ENCODE measurements at places on chromosomes 4 and X.
A peak's percentile ranks its signal among the peaks of the same experiment; 100 is the strongest.

- no peak for DNase-seq
- no peaks in the 10 kb centered on the region for H3K36me3 ChIP-seq
- no peak overlapping the region for H3K27ac ChIP-seq
- H3K4me3 ChIP-seq: no peak overlapping the region
- no peaks in the 10 kb centered on the region for H3K4me1 ChIP-seq
These were observed 108.4 kb downstream of the GUCY2F start for GRCh38 chrX:109373468-109373867.

DNA sequence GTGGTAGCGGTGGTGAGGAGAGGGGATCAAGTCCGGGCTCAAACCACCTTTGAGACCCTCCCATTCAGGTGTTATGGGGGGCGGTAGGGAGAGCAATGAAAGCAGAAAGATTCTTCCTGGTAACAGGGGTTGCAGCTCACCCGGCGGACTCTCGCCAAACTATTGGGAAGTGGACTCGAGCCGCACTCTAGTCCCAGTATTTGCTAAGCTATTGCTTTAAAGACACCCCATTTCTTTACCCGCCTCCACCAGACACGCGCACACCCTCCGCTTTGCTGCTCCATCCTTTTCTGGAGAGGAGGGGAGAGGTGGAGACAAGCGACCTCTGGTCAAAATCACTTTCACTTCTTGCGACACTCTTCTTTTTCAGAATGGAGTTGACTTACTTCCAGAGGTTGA, 625 bp upstream of the GABRA4 start:
- H3K4me1 ChIP-seq: no peaks in the 10 kb centered on the region
- H3K4me3 ChIP-seq: peak overlapping the region; percentile 55
- H3K36me3 ChIP-seq: no peaks in the 10 kb centered on the region
- H3K27ac ChIP-seq: no peak overlapping the region

DNA sequence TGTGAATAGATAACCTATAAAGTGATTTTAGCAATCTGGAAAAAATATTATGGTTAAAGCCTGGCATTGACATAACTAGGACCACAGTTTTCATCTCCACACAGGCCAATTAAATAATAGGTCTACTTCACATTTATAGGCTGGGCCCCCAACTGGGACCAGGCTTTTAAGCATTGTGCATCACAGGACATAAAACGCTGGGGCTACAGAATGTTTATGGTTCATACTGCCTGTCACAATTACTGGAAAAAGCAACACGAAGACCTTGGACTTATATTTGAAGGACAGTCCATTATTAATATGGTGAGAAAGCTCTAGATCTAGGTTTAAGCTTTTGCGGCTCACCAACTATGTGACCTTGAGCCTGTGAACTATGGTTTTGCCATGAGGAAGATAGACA, 94.2 kb downstream of the MFAP3L start:
- H3K36me3 ChIP-seq: no peaks in the 10 kb centered on the region
- no peak for DNase-seq
- H3K27me3 ChIP-seq: no peaks in the 10 kb centered on the region

GRCh38 chr4:48224606-48225005, 45.0 kb downstream of the TEC start:
- no peaks in the 10 kb centered on the region for H3K4me1 ChIP-seq
- H3K27me3 ChIP-seq: no peaks in the 10 kb centered on the region
- no peak overlapping the region for H3K27ac ChIP-seq
- H3K4me3 ChIP-seq: no peak overlapping the region
- DNase-seq: no peak
- no peaks in the 10 kb centered on the region for H3K36me3 ChIP-seq

All from breast epithelium (tissue), 4 donors.